ENCODE measurements at places on chromosomes 6 and 20.

DNA sequence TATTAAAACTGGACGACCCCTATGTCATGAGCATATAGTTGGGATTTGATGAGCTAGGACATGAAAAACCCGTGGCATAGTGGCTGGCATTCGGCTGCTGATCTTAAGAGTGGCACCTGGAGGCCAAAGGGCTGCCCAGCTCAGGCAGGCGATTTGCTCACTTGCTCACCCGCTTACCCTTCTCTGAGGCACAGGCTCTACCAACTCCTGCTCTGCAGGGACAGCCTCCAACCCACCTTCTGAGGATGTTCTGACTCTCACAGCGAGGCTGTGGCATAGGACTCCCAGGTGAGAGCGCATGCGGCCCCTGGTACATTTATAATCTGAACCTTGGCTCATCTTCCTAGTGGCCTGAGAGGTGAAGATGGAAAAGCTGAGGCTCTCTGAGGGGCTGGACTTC lies 995 bp downstream of the RSPO4 start:
- no peak for DNase-seq

- DNase-seq: peak; percentile 83
These were observed 24.6 kb upstream of the GATA5 start for GRCh38 chr20:62500237-62500864.

- no peak for DNase-seq
These were observed 96.1 kb downstream of the COL12A1 start for GRCh38 chr6:75109765-75110164.

GRCh38 chr20:38260378-38261053 lies at the start of gene KIAA1755:
Gene KIAA1755 (minus strand): TSS chr20:38260735. CDS start chr20:38260500, 235 bp downstream.
- peak; percentile 36 for DNase-seq

DNA sequence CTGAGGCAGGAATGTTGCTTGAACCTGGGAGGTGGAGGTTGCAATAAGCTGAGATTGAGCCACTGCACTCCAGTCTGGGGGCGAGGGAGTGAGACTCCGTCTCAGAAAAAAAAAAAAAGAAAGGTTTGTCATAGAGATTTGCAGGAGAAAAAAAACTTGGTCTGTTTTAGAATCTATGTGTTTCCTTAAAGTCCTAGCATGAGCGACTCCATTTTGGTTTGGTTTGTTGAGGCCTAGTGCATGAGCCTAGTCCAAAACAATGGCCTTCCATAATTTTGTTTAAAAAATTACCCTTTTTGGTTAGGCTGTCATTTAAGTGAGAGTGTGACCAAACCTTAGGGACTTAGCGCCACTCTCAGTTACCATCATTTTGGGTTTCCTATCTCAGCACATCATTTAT lies 8.2 kb upstream of the GNMT start:
- no peak for DNase-seq

- peak; percentile 68 for DNase-seq
These were observed 13.9 kb upstream of the ABHD16B start for GRCh38 chr20:63847237-63848002.

DNA sequence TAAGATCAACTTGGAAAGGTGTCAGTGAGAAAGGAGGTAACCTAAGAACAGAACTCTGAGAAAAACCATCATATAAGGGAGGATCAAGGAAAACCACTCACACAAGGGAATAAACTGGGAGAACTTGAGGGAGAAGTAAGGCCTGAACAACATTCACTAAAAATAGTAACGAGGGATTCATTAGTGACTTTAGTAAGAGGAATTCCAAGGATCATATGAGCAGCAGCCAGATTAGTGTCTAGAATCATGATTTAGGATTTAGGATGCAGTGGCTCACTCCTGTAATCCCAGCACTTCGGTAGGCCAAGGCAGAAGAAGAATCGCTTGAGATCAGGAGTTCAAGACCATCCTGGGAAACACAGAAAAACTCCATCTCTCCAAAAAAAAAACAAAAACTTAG lies 376.5 kb upstream of the MARCKS start:
- DNase-seq: no peak

DNA sequence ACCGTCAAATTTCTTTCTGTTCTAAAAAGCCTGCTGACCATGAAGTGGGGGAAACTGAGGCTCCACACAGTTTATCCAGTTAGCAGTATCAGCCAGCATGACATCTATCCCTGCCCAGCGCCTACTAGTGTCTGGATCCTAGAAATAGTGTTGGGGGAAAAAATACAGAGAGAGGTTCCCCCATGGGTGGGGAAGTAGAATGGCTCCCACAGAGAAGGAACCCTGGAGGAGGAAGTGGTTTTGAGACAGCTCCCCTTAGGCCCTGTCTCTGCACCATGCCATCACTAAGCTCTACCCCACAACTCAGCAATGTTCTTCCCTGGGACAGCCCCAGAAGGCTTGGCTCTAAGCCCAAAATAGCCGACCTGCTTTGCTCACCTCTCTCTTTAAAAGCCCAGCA lies 153.4 kb downstream of the MBOAT1 start:
- DNase-seq: no peak

- DNase-seq: no peak
These were observed 12.4 kb downstream of the SERINC1 start for GRCh38 chr6:122459240-122459639.

DNA sequence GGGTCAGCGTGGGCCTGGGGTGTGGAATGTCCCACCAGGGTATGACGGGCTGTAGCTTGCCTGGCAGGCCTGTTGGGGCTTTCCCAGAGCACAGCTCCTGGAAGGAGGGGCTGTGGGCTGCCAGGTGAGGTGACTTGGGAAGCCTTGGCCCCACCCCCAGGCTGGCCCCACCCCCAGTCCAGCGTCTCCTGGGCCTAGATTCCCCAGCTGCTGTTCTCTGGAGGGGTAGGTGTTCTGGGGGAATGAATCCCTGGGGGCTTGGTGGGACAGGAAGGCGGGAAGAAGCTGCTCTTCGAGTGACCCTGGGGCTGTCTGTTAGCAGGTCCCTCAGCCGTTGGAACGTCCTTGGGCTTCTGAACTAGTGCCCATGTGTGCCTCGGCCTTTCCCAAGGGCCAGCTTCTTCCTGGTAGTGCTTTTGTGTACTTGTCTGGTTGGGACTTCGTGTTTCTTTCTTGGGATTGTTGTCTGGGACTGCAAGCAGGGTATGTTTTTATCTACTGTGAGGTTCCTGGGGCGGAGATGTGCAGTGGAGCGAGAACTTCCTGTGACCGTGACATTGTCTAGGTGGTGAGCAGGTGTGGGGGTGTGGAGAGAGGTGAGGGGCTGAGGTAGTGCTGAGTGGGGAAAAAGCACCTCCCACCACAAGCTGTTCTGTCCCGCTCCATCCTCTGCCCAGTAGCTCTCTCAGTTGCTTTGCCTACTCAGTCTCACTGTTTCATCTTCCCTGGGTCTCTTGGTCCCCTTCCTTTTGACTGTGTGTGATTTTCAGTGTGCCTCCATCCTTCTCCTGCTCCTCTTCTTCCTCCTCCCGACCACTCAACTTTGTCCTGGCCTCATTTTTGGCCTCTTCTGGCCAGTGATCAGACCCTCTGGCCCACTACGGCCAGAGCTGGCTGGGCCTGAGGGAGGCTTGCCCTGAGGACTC lies 1.3 kb upstream of the DDR1 start:
- DNase-seq: peak; percentile 34

DNA sequence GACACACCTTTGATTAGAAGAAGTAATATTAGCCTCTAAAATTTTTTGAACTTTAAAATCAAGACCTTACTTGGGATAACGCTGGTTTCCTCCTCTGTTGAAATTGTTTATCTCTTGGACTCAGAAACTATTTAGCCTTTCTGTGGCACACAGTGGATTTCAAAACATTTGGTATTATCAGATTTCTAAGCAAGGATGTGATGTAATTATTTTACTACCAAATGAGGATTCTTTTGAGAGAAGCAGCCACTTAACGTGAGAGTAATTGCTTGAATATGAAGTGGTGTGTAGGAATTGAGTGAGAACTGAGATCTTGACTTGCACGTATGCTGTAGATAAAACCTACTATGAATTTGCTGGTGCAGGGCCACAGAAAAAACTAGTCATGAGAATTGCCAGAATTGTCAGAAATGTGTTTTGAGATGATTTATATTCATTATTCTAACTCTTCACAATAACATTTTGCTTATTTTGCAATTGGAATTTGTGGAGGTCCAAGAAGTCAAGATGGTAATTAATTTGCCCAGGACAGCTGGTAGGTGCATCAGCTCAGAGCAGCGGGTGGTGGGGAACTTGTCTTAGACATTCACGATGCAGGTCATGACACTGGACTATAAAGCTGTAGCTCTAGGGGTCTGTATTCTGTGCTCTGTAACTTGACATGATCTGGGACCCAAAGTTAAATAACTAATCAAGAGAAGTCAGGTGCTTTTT lies 53.4 kb downstream of the AKAP12 start:
- DNase-seq: no peak

DNA sequence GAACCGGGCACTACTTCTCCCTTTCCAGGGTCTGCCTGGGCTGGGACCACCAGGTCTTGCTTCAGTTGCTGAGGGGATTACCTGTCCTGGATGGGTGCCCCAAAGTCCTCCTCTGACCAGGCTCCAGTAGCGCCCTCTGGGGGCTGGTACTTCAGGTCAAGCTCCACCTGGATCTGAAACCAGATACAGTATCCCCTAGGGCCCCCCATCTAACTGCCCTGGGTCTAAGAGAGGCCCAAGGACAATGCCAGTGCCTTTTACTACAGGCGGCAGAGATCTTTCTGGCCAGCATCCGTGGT lies 11.2 kb upstream of the SPAG4 start:
- DNase-seq: peak; percentile 20

- no peak for DNase-seq
These were observed 216.1 kb downstream of the QKI start for GRCh38 chr6:163630572-163630971.

GRCh38 chr20:11246251-11246775 lies 572.5 kb upstream of the JAG1 start:
- DNase-seq: no peak

- DNase-seq: no peak
These were observed 65.2 kb downstream of the GTF2H5 start for GRCh38 chr6:158233214-158233795.

DNA sequence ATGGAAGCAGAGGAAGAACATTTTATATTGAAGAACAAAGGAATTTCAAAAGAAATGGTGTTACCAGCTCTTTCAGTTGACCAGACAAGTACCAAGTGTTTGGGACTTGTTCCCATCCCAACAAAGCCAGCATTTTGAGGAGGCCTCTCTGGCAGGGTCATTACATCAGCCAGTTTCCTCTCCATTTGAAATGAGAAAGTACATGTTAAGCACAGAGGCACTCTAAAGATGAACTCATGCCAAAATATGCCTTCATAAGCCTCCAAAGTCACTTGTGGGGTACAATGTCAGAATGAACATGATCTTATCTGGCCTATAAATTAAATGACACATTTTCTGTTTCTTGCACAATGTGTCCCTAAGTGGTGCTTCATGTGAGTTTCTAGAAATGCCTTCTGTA lies 223.9 kb downstream of the PRL start:
- DNase-seq: peak; percentile 51

GRCh38 chr6:17182961-17183360 lies 81.1 kb downstream of the STMND1 start:
- no peak for DNase-seq

- no peak for DNase-seq
These were observed 15.0 kb downstream of the SLC22A16 start for GRCh38 chr6:110461376-110461775.

DNA sequence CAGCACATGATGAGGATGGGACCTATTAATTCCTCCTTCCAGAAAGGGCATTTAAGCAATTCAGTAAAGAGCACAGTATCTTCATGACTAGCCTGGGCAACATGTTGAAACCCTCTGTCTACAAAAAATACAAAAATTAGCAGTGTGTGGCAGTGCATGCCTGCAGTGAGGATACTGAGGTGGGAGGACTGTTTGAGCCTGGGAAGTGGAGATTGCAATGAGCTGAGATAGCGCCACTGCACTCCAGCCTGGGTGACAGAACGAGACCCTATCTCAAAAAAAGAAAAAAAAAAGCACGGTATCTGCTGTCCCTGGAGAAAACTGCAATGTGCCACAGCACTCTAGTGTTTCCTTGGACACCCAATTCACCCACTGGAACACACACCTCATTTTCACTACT lies 18.4 kb downstream of the SAMD3 start:
- DNase-seq: no peak

GRCh38 chr6:142570221-142570671 lies 268.4 kb downstream of the ADGRG6 start:
- no peak for DNase-seq

DNA sequence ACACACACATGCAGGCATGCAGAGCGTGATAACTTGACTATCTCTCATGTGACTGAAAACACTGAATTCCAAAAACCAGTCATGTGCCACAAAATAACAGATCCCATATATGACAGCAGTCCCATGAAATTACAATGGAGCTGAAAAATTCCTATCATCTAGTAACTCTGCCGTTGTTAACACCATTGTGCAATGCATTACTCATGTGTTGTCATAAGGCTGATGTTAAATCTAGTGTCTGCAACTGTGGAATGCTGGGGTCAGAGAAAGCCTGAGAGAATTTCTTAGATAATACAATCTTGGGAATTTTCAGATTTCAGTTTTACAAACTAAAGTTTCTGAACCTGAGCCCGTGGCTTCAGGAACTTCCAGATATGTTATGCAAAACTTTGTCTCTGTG lies 70.2 kb downstream of the LYRM4 start:
- peak; percentile 96 for DNase-seq

DNA sequence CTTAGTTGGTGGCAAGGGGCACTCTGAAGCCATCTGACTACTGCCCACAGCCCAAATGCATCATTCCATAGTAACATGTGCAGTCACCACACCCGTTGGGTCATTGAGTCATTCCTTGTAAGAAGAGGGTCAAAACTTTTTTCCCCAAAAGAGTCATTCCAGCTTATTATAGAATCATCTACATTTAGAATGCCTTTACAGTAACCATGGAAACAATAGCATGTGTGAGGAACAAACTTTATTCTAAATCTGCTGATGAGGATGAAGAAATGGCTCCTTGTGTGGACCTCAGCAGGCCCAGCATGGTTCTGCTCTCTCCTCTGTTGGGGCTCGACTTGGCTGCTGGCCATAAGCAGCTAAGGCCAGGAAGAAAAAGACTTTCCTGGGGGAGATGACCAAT lies 111.2 kb upstream of the PTPRT start:
- DNase-seq: no peak

- DNase-seq: no peak
These were observed 29.7 kb downstream of the ATXN1 start for GRCh38 chr6:16731478-16732051.

DNA sequence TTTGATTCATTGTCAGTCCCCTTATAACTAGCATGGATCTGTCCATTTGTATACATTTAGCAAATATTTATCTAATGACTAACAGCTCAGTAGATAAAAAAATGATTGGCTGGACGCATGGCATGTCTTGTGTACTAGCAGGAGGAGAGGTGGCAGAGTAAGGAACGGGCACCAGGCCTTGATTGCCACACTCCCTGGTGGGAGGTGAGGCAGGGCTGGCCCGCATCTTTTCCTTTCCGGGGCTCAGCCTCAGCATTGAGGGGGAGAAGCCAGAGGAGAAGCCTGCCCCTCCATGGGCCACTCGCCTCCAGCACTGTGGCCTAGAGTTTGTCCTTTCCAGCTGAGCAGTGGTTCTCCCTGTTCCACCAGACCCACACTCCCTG lies 84.9 kb upstream of the TMEM181 start:
- DNase-seq: no peak

GRCh38 chr6:33391922-33392594 lies 435 bp downstream of the KIFC1 start:
- DNase-seq: no peak
